ENCODE measurements at places on chromosomes 13 and 19.

GRCh38 chr19:35750167-35750566 is 1.8 kb downstream of the LIN37 start:
- DNase-seq = no peak

- no peak for DNase-seq
Observed at GRCh38 chr13:106990594-106990993, 422.7 kb upstream of the ARGLU1 start.

DNA sequence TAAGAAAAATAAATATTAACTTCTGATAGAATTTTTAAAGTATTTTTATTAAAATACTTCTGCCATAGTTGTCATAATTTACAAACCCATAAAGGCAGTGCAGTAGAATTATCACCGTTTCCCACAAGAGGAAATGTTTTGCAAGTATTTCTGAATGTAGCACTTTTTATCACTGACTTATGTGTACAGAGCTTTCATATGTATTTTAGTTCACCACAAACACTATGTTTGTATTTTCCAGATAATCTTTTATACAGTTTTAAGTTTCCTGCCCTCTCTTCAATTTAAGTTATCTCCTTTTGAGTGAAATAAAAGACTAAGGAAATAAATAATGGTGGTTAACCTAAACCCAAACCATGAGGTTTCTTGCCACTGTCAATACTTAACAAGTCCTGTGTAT is 24.2 kb downstream of the MIPEP start:
- no peak for DNase-seq

DNA sequence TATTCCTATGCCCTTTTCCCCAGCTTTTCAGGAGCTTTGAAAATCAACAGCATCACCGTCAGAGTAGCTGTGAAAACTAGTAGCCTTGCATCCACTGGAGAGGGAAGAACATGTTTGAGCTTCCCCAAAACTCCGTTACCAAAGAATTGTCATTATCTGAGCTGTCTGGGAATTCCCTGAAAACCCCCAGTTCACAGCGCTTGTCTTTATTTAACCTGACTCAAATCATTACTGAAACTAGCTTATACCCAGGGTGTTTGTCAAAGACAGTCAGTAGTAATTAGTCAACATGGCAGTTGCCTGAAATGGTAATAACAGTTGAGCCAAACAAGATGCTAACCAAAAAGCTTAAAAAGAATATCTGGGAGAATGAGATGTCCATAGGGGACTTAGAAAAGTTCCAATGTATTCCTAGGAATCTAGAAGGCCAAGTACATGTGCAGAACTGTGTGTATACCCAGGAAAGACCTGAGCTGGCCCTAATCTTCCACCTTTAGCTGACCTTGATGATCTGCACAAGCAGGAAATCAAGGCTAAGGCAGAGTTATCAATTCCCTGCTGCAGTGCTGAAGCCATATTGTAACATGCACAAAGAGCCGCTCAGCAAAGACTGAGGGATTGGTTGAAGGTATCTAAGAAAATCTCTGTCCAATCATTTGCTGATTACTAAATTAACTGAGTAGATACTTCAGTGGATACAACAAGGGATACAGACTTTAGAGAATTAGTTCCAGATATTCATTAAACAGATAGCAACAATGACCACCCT is 130.8 kb downstream of the KL start:
- no peak for DNase-seq

DNA sequence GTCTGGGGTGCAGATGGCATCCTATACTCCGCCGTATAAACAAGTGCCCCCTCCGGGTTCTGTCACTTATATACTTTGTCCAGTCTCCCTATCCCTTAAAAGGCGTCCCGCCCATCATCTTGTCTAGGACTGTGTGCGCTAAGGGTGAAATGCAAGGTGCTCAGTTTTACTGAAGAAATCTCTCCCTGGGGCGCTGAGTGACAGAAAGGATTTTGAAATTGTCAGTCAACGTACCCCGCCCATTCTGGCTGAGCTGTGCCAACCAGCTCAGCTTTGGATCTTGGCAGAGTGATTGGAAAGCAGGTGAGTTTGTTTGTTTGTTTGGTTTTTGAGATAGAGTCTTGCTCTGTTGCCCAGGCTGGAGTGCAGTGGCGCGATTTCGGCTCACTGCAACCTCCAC is 4.1 kb upstream of the TMEM161A start:
- no peak for DNase-seq

DNA sequence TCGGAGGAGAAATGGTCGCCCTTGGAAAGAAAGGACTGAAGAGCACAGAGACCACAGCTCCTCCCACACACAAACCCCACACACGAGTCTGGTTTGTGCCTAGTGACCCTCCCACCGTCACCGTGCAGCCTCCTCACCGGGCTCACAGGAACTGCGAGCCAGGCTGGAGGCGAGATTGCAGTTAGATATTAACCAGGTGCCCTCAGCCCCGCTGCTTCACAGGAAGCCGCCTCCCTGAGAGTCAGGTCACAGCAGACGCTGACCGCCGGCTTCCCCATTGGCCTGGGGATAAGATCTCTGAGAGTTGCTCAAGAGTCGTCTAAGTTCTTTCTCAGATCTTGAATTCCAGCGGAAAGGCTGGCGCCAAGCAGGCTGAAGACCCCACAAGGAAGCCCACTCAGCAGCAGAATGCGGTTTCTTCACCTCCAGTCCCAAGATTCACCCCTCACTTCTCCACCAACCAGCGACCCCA is 870 bp downstream of the ZNF44 start:
- DNase-seq = peak; percentile 7

GRCh38 chr13:65971541-65971940 is 1258.6 kb downstream of the PCDH9 start:
- DNase-seq = no peak

DNA sequence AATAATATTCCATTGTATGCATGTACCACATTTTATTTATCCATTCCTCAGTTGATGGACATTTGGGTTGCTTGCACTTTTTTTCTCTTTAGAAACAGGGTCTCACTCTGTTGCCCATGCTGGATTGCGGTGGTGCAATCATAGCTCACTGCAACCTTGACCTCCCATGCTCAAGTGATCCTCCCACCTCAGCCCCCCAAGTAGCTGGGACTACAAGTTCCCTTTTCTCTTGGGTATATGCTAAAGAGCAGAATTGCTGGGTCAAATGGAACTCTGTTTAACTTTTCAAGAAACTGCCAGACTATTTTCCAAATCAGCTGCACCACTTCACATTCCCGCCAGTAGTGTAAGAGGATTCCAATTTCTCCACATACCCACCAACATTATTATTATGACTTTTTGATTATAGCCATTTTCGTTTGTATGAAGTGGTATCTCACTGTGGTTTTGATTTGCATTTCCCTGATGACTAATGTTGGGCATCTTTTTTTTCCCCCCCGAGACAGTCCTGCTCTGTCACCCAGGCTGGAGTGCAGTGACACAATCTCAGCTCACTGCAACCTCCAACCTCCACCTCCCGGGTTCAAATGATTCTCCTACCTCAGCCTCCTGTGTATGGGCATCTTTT is 7.6 kb upstream of the IPO5 start:
- DNase-seq = no peak

DNA sequence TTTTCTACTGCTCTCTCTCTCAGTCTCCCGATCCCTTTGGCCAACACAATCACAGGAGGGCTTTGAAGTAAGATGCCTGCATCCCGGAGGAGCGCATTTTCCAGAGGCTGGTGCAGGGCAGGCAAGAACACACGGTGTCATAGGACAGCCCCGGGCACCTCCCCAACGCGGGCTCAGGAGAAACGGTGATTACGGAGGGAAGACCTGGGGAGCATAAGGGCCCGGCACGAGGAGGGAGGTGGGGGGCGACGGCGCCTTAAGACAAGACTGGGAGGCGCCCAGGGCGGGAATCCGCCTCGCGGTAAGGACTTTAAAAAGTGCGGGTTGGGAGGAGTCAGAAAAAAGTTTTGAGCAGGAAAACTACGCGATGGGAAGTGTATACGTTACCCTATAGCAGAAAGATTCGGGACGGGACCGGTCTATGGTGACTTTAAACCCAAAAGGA is 18.7 kb upstream of the ZNF888 start:
- no peak for DNase-seq

GRCh38 chr19:3034656-3035541 is 5.8 kb upstream of the TLE2 start:
- DNase-seq = no peak

- no peak for DNase-seq
Observed at GRCh38 chr19:3949997-3950859, 17.4 kb downstream of the NMRK2 start.

DNA sequence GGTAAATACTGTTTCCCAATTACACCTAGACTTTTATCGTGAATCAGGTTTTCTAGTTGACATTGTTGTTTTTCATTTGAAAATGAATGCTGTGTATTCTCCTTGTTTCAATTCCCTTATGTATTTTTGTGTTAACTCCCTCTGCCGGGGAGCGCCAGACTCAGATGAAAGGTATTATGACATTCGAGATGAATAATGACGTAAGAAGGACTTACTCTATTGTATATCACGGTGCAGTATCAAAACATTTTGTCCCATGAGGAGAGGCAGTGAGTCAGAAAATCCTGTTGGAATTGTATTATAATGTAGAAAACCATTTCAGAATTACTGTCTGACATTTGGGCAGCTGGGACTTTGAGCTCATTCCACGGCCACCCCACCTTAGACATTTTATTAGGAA is 61.6 kb downstream of the LRCH1 start:
- DNase-seq = no peak

GRCh38 chr13:34654203-34654602 is 287.9 kb upstream of the NBEA start:
- no peak for DNase-seq

- no peak for DNase-seq
Observed at GRCh38 chr13:52845766-52846566, 2.5 kb downstream of the PCDH8 start.

- no peak for DNase-seq
Observed at GRCh38 chr13:47158593-47158992, 261.7 kb upstream of the HTR2A start.

- no peak for DNase-seq
Observed at GRCh38 chr13:81458170-81458569, 1117.2 kb upstream of the SPRY2 start.

GRCh38 chr19:43820098-43820883 is 6.8 kb upstream of the ZNF283 start:
- DNase-seq = no peak

GRCh38 chr13:28885181-28885580 is 65.0 kb downstream of the MTUS2 start:
- DNase-seq = no peak

DNA sequence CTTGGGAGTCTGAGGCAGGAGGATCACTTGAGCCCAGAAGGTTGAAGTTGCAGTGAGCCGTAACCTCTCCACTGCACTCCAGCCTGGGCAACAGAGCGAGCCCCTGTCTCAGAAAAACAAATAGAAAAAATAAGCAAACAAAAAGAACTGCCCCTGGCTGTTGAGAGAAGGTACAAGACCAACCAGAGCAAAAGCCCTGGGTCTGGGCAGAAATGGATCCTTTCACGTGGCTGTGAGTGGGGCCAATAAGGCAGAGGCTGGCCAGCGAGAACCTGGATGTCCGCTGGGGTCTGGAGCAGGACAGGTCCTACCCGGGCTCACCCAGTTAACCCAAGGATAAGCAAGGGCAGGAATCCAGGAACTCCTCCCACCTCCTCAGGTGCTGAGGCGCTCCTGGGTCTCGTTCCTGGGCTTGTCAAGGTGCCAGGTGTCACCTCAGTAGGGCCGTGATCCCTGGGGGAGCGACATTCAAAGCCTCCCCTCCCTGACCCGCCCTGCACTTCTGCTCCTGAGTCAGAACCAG is 4.7 kb upstream of the SLC5A5 start:
- DNase-seq = no peak

- no peak for DNase-seq
Observed at GRCh38 chr13:46643165-46643777, 90.3 kb downstream of the LRCH1 start.

GRCh38 chr19:16115301-16116039 is 3.8 kb downstream of the RAB8A start:
- DNase-seq = no peak

- no peak for DNase-seq
Observed at GRCh38 chr19:3262362-3262761, 37.9 kb downstream of the CELF5 start.

DNA sequence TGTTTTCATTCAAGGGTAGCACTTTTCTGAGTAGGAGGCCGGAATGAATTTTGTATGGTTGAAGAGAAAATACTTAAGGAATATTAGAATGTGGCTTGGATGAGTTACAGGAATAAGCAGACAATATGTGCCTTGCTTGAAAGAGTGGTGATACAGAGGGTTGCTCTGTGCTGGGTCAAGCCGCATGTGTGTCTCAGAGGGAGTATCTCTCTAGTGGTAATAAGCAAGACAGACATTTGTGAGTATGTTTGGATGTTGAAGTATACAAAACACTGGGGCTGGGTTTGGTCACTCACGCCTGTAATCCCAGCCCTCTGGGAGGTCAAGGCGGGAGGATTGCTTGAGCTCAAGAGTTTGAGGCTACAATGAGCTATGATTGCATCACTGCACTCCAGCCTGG is 103.9 kb downstream of the LMO7 start:
- no peak for DNase-seq

DNA sequence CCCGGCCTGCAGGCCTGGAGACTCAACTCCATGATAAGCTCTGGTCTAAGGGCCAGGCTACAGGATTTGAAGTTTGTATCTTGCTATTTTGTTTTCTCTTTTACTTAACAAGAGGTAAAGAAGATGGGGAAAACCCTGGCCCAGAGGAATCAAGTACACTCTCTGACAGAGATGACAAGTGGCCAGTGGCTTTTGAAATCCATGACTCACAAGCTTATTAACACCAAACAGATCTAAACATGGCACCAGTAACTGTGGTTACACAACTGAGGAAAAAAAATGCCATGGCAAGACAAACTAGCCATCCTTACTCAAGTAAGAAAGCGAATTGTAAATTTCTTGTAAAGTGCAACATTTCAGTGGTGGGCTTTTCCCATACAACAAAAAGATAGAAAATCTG is 72.6 kb upstream of the SERTM1 start:
- no peak for DNase-seq

- no peak for DNase-seq
Observed at GRCh38 chr13:61258185-61258584, 157.5 kb downstream of the PCDH20 start.

DNA sequence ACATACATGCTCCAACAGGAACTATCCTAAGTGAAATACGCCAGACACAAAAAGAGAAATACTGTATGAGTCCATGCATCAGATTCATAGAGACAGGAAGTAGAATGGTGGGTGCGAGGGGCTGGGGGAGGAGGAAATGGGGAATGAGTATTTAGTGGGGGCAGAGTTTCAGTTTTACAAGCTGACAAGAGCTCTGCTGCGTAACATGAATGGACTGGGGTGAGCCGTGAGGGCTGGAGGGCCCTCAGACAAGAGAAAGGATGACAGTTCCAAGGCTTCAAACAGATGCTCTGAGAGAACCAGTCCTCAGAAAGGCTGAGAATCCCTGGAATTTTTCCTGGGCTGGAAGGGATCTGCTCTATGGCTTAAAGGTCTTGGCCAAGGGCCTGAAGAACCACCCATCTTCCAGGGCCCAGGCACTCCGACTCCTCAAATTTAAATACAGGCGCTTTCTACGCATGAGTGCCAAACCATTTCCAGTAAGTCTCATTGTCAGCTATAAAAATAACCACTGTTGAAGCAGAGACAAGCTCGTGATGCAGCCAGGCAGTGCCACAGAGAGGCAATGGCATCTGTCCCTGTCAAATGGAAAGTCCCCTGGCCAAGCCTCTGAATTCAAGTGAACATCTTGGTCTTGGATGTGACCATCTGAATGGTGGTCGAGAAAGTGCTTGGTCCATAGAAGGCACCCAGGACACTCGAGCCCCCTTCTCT is 17.5 kb downstream of the KLF2 start:
- DNase-seq = no peak
